Osteocyte (in vitro differentiated cells): ENCODE measurements at places on chromosomes 3 and 15. TPM values are rescaled to one million over a fixed set of nuclear protein-coding genes. Genes with fewer than 3 reads are reported as not detected.

GRCh38 chr3:71581457-71582035 lies 2.0 kb downstream of the FOXP1 start:
- peak; percentile 84 for DNase-seq
- H3K36me3 ChIP-seq: peaks cover 15% of the 10 kb centered on the region
- peak overlapping the region; percentile 93 for H3K4me3 ChIP-seq
- H3K4me1 ChIP-seq: peaks cover 54% of the 10 kb centered on the region

DNA sequence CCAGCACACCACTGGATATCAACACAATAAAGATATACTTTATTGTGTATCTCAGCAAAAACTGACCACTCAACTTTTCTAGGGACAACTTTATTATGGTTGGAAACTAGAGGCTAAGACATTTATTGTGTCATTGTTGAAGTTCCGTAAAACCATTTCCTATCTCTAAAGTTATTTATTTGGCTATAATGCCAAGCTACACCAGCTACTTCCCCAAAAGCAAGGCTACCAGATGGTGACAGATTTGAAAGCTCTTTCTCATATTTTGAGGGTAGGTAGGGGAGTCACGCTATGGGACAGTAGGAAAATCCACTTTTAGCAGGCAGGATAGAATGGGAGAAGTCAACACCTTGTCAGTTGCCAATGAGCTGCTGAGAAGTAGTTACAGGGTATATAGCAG lies 834.6 kb upstream of the CFAP20DC start:
- no peaks in the 10 kb centered on the region for H3K4me1 ChIP-seq
- peaks cover 11% of the 10 kb centered on the region for H3K27me3 ChIP-seq
- no peaks in the 10 kb centered on the region for H3K36me3 ChIP-seq
- no peak for DNase-seq

DNA sequence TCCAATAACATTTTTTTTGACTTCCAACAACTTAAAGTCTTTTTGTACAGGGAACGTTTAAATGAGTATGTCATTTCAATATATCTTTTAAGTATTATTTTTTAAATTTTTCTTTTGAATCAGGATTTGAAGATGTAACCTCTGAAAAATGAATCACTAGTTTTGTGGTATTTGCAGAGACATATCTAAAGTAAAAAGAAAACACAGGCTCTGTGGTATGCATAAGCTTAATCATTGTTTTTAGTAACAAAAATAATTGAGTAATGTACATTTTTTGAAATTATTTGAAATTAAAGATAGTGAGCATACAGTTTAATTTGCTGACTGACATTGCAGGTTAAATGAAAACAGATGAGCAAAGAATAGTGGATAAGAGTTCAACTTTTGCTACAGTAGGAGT lies 531.3 kb downstream of the ROBO1 start:
- no peak overlapping the region for H3K27ac ChIP-seq
- H3K4me3 ChIP-seq: no peak overlapping the region
- peaks cover 2% of the 10 kb centered on the region for H3K36me3 ChIP-seq
- H3K4me1 ChIP-seq: peaks cover 17% of the 10 kb centered on the region
- DNase-seq: no peak
- H3K27me3 ChIP-seq: no peaks in the 10 kb centered on the region

The DGKG gene
- total RNA-seq: 0.18 TPM in 1 of 2 replicates, not detected in the other
